ENCODE measurements at places on chromosomes 2 and 18.

DNA sequence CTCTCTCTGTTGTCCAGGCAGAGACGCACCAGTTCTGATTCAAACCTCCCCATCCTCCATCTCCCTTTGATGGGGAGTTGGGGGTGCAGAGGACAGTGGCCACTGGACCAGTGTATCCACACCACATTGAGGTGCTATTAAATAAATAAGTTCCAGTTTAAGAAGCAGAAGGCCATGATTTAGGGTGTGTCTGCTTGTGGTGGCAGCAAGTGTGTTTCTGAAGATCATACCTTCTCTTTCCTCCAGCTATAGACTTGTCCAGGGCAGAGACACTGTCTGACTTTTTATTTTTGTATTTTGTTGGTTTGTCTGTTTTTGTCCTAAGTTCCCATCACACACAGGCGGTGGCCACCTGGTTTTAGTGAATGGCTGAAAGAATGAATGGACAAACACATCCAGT lies 16.5 kb upstream of the INO80C start:
- no peak for DNase-seq

- DNase-seq, result peak; percentile 59
Observed at GRCh38 chr2:237868631-237869342, 9.4 kb downstream of the RAMP1 start.

DNA sequence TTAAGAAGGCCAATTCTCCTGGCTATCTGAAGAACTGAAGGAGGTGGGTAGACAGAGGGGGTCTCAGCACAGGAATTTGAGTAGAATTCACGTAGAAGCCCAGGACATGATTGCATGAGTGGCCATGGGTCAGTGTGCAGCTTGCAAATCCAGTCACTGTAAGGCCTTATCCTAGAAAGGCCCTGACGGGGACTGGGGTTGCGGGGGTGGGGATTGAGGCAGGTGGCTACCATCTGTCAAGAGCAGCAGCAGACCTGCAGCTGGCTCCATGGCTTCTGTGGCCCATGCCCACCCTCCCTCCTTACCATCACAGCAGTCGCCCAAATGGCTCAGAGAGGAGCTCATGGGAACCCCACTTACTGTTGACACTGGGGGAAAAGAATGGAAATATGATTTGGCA lies 34.6 kb upstream of the SLC14A1 start:
- no peak for DNase-seq

DNA sequence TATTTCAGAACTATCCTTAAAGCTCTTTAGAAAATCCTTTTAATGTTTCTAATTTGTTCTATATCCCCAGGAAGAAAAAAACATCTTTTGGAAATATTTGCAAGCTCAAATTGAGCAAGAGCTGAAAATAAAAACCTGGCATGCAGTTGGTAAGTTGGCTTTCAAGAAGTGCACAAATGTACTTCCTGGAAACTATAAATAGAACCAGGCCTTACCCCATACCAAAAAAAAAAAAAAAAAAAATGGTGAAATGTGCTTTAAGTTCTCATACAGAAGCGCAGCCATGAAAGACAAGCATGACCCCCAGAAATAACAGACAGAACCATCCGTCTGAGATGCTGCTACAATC lies 178.5 kb downstream of the HDAC4 start:
- DNase-seq, result no peak

GRCh38 chr2:144541396-144541795 lies 21.5 kb upstream of the ZEB2 start:
- no peak for DNase-seq

DNA sequence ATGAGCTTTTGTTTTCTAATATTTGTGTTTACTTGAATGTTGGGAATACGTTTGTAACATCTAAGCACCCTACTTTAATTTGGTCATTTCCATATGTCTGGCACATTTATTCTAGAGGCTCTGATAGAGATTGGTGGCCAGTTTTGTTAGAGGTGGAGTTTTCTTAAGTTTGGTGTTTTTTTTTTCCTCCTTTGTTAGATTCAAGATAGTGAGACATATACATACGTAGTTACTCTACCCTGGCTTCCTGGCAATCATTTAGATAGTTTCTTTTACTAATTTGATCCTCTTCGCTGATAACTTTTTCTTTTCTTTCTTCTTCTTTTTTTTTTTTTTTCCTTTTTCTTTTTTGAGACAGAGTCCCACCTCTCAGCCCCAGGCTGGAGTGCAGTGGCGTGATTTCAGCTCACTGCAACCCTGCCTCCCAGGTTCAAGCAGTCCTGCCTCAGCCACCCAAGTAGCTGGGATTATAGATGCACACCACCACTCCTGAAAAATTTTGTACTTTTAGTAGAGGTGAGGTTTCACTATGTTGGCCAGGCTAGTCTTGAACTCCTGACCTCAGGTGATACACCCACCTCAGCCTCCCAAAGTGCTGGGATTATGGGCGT lies 26.6 kb downstream of the SMCHD1 start:
- DNase-seq, result no peak

GRCh38 chr2:43133708-43134570 lies 92.5 kb downstream of the ZFP36L2 start:
- no peak for DNase-seq

DNA sequence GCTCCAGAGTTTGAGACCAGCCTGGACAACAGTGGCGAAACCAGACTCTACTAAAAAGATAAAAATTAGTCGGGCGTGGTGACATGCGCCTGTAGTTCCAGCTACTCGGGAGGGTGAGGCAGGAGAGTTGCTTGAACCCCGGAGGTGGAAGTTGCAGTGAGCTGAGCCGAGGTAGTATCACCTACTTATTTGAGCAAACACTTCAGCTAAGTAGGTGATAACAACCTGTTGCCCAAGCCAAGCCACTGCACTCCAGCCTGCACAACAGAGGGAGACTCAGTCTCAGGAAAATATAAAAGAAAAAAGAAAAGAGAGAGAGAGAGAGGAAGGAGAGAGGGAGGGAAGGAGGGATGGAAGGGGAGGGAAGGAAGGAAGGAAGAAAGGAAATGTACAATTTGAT lies 21.3 kb downstream of the FER1L5 start:
- DNase-seq, result no peak

- no peak for DNase-seq
Observed at GRCh38 chr18:13539843-13540476, 186.4 kb downstream of the FAM210A start.

Measured in MG63 (cell line).